ENCODE measurements at places on chromosomes 3 and 15.

DNA sequence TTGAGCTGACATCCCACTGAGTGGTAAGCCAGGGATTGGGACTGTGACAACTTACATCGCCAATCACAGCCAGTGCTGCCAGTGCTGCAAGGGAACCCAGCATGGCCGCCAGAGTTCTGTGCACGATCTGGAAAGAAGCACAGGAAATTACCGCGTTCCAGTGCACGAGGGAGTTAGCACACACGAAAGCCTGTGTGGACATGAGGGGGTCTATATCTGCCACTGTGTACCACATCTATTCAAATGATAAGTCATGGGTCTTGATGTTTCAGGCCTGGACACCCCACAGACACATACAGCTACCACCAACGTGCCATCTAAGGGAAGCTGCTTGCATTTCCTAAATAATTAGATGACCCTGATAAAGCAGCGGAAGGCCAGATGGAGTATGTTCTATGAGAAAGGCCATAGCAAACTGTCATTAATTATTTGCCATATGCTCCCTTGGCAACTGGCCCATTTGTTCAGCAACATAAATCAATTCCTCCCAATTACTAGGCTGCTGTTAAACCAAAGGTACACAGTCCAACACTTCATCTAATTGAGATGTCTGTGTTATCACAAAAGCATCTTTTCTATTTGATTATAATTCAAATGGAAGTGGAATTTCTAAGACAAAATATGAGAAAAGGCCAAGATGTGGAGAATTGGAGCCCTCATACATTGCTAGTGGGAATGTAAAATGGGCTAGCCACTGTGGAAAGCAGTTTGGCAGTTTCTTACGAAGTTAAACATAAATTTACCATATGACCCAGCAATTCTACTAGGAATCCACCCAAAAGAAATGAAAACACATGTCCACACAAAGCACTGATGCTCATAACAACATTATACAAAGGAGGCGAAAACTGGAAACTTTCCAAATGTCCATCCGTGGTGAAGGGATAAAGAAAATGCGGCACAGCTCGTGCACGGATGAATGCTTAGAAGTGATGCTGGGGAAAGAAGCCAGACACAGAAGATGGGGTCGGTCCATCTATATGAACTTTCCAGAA lies 108.3 kb downstream of the OCA2 start:
- DNase-seq = no peak

GRCh38 chr3:194797555-194798250 lies 112.0 kb downstream of the FAM43A start:
- no peak for DNase-seq

- no peak for DNase-seq
Measured at GRCh38 chr15:67199391-67199790, 55.1 kb downstream of the AAGAB start.

DNA sequence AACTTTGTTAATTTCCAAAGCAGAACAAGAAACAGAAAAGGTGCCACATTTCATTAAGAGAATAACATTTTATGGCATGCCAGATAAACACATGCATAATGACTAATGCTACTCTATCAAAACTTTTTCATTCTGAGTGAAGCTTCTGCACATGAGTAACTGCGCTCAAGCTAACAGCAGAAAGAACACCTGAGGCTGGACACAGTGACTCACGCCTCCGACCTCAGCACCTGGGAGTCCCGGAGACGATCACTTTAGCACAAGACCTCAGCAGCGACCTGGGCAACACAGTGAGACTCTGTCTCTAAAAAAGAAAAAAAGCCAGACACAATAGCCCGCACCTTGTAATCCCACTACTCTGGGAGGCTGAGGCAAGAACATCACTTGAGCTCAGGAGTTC lies 70.6 kb downstream of the ACAP2 start:
- no peak for DNase-seq

GRCh38 chr15:26261413-26261812 lies 398.3 kb upstream of the ATP10A start:
- no peak for DNase-seq

DNA sequence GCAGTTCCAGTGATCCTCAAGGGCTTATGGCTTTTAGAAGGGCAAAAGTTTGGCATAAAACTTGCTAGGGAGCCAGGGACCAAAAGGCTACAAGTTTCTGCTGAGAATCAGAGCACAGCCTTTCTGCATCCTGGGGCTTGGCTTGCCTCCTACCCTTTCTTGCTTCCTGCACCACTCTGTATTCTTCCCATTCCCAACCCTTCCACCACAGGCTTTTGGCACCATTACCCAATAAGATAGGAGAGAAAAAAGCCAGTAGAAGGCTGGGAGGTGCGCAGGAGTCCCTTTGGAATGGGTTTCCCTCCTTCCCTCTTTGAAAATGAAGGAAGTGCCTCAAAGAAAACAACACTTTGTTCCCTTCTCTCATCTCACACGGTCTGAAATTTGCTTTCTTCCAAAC lies 268.6 kb downstream of the PDCD6IP start:
- no peak for DNase-seq

DNA sequence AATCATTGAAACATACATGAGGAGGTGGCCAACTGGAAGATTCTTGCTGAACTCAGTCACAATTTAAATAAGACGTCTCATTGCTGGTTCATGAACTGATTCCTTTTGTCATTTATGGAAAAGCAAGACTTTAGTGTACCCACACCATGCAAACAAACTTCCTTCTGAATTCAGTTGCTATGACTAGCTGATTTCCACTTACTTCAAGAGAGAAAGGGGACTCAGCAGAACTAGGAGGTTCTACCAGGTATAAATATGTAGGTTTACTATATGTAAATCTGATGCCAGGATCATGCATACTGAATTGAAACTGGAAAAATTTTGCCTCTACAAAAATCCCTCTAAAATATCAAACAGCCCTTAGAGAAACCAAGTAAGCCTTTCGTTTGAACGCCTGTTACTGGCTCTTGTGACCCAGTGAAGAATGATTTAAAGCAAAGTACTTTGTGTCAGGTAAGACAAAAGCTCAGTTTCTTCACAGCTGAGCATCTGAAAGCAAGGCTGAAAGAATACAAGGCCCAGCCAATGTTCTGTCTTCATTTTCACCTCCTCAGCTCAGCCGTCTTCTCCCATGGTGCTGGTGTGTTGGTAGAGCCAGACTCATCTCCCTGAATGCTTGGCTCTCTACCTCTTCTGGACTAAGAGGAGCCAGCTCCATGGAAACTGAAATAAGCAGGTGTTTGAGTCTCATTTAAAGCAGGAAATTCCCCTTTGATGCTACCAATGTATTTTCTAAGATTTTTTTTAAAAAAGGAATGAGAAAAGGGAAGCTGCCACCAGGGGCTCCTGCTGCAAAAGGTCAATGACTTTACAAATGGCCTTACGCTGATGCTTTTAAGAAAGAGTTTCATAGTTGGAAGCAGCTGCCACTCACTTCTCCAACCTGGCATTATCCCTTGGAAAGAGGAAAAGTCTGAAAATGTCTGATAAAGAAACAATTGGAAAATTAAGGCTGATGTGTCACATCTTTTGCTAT lies 301.6 kb downstream of the EFHB start:
- no peak for DNase-seq

- peak; percentile 32 for DNase-seq
Measured at GRCh38 chr3:101567528-101568317, 6.1 kb downstream of the TRMT10C start.

DNA sequence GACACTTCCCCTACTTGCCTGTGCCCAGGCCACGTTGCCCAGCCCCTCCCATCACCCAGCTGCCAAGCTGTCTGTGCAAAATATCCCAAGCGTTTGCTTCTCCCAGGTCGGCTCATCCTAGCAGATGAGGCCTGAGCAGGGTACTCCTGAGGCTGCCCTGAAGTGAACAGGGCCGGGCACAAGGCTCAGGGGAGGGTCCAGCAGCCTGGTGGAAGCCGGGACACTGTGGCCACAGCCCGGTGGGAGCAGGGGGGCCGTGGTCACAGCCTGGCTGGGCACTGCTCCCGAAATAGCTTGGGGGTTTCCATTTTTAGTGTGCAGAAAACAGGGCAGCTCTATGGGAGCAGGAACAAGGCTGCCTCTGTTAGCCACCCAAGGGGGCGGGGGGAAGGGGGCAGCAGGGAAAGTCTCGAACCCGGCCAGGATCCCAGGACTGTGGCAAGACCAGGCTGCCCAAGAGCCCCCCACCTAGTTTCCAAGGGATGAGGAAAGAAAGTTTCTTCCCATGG lies 3.4 kb downstream of the PLXNB1 start:
- DNase-seq = no peak

DNA sequence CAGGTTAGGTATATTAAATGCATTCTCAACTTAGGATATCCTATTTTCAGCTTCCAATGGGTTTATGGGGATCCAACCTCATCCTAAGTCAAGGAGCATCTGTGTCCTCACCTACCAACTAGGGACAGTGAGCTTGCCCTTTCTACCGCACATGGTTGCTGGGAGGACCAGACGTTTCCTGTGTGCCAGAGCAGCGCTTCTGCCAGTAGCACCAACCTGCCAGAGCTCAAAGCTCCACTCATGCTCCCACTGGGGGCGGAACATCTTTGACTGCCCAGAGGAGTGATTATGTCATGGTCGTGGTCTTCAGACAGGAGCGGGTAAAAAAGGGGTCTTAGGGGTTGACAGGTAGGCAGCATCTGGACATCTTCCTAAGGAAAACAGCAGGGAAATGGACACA lies 24.7 kb downstream of the XPC start:
- no peak for DNase-seq

DNA sequence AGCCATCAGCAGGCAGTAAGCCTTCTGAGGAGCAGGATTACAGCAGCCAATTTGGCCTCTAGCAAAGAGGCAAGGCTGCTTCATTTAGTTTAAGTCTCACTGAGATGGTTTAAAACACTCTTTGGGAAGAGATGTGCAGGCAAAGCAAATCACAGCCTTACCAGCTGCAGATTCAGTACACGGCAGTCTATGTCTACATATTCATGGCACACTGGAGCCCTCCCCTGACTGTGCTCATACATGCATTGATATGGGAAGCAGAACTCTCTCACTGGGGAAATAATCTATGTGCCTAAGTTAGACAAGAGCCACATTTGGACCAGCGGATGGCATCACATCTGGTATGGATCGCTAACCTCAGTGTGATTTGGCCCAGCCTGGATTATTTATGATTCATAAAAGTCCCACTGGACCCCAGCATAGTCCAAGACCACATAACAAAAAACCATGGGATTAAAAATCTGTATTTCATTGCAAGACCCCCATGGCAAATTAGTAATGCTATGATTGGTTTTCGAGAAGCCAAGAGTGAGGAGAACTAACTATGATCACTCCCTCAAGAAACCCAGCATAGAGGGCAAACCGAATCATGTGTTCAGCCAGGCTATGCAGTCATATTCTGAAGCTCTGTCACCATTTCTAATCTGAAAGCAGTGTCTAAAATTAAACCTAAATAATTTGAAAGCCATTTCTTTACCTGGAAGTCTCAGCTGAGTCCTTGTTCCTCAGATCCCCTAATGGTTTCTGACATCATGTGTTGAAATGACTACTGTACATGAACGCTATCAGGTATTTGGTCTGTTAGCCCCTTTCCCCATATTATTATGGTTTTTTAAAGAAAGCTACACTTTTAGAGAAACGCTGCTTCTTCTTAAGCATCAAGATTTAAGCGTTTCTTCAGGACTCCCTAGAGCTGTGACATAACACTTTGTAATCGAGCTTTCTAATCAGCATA lies 1.2 kb downstream of the PRICKLE2 start:
- no peak for DNase-seq

DNA sequence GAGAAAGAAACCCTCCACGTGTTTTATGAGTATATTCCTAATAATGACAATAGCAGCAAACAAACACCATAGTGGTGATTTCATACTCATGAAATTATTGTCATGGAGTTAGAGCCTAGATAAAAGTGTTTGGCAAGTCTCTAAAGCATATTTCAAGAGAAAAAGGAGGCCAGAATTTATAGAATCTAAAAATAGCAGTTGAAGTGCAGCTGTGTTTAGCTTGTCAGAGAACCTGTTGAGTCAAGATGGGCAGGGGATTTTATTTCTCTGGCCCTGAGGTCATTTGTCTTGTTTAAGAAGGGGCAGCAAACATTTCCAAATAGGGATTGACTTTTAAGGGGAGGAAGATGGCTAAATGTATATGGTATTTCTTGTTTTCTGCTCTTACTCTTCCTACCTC lies 279.6 kb upstream of the CTDSPL start:
- no peak for DNase-seq

GRCh38 chr3:11306817-11307589 lies 34.8 kb downstream of the ATG7 start:
- no peak for DNase-seq

GRCh38 chr15:44066211-44066827 lies 128.8 kb downstream of the FRMD5 start:
- peak; percentile 17 for DNase-seq

DNA sequence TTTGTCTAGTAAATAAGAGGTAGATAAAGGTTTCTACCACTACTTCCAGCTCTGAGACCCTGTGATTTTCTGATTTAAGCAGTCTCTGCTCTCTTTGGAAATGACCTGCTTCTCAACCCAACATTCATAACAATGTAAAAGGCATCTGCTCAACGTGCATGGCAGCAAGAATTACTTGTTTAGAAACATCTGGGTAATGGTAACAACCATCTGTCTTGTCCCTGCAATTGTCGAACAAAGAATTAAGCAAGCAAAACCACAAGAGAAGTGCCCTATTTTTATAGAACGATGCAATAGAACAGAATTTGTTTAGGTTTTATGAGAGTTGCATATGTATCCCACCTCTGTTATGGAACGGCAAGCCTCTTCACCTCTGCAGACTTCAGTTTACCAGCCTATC lies 7.1 kb upstream of the FSIP1 start:
- no peak for DNase-seq

GRCh38 chr3:173743111-173743510 lies 345.6 kb downstream of the NLGN1 start:
- no peak for DNase-seq

- no peak for DNase-seq
Measured at GRCh38 chr3:184465883-184466412, 86.1 kb downstream of the CHRD start.

GRCh38 chr15:83904107-83905040 lies 250.5 kb downstream of the ADAMTSL3 start:
- no peak for DNase-seq

- DNase-seq = no peak
Measured at GRCh38 chr15:39453620-39454019, 127.3 kb upstream of the THBS1 start.
